ENCODE measurements at places on chromosomes 1 and 21.

DNA sequence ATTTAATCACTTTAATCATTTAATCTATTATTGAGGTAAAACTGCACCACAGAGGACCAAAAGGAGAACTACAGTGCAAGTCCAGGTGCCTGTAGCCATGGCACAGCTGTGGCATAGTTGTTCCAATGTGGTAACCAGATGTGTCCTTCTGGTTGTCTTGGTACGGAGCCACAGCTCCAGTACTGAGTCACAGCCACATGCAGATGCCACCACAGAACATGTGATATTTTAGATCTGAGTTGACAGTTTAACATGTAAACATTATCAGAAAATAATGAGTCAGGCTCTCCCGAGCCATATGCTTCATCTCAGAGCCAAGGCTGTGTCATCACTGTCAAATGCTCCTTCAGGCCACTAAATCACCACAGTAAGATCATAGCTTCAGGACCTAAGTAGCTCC, 56.4 kb upstream of the RGS7 start:
- no peak for DNase-seq

DNA sequence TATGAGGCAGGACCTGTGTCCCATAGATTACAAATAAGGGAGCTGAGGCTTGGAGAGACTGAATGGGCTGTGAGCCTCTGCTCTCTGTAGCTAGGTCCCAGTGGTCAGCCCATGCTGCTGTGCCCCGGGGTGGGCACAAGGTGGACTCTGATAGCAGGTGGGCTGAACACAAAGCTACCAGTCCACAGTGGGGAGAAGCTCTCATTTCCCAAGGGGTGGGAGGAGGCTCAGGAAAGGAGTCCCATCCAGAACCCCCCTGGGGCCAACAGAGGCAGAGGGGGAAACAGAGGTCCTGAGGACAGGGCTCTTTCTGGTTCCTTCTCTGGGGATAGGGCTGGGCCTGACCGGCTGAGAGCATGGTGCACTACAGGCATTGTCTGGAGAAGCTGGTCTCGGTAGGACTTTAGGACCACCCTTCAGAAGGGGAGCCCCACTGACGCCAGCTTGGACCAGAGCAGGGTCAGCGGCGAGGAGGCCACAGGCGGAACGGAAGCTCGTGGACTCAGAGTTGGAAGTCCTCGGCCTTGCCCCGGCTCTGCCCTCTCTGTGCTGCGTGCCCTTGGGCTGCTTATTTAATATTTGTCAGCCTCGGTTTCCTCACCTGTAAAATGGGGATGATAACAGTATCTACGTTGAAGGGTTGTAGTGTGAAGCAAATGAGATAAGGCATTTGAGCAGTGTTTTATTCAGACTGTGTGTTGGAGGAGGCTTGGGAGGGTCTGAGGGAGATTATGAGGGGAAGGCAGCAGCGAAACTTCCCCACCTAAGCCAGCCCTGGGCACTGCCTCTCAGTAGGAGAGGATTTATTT, 26.6 kb downstream of the SDE2 start:
- no peak for DNase-seq

DNA sequence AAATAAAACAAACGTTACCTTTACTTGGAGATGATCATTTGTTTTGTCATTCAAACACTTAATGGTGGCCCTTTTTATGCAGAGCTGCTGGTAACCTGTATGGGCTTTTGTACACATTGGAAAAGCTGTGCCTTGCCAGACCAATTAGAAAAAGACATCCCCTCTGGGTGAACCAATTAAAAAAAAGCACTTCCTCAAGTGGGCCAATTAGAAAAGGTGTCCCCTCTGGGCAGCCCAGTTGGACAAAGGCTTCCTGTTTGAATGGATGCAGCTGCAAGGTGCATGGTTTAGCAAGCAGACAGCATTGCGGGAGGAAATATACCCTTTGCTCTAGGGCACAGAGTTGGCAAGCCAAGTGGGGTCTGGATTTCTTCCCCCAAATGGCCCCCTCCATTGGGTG, 21.6 kb downstream of the HUNK start:
- DNase-seq, result no peak

DNA sequence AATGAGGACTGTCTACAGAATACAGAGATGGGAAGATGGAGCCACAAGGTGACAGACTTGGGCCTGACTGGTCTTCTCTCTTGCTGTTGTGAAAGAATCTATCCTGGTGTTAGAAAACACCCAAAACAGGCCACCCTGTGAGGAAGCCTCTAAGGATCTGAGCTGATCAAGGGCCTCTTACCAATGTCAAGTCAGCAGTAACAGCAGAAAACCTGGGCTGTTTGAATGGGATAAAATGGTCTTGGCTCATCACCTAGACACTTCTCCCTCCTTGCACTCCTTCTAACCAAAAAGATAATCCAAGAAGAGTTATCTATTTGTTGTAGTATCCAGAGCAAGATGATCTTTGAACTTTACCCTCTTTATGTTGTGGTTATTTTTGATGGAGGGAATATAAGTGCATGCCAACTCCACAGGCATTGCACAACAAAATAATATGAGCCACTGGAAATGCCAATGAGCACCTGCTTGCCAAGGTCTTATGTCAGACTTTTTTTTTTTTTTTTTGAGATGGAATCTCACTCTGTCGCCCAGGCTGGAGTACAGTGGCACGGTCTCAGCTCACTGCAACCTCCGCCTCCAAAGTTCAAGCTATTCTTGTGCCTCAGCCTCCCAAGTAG, 32.8 kb upstream of the ZNF281 start:
- DNase-seq, result no peak

DNA sequence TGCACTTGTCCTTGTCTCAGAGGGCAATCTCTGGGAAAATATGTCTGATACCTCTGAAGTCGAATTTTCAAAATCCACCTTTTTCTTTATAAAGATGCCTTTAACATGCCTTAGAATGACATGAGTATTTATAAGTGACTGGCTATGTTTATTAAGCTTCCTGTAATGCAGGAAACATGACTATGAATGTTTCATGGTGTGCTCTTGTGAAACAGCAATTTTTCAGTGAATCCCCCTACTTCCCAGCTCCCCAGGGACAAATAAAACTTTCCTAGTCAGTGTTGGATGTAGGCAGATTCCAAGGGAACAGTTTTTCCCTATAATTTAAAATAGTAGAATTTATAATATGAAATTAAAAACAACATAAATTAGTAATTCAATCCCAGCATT, 437.0 kb downstream of the LMO4 start:
- DNase-seq, result no peak

GRCh38 chr21:33780631-33781030, 135.0 kb downstream of the ATP5PO start:
- DNase-seq, result no peak

- no peak for DNase-seq
Measured at GRCh38 chr21:45465105-45465504, 60.1 kb downstream of the COL18A1 start.

- no peak for DNase-seq
Measured at GRCh38 chr1:169327875-169328274, 39.7 kb downstream of the NME7 start.

GRCh38 chr21:39348355-39349210, at the start of gene HMGN1:
Gene HMGN1 (minus strand): TSS chr21:39349088. CDS start chr21:39348917, 171 bp downstream.
- DNase-seq, result peak; percentile 81

GRCh38 chr1:115429884-115430283, 91.8 kb upstream of the NGF start:
- DNase-seq, result no peak

DNA sequence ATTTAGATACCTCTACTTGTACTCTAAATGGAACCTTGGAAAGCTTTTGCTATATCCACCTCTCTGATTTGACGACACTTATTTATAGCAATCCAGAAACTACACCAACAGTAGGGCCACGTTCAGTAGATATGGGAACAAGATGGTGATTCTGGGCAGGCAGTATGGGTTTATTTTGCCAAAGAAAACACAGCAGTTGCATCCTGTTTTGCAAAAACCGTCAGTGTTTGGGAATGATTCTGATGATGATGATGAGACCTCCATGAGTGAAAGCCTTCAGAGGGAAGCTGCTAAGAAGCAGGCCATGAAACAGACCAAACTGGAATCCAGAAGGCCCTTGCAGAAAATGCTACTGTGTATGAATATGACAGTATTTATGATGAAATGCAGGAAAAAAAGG, 41.5 kb upstream of the NEXN start:
- no peak for DNase-seq

GRCh38 chr1:117618450-117619122, 12.7 kb downstream of the TENT5C start:
- no peak for DNase-seq

GRCh38 chr1:67114162-67114561, 20.6 kb downstream of the C1orf141 start:
- DNase-seq, result no peak

DNA sequence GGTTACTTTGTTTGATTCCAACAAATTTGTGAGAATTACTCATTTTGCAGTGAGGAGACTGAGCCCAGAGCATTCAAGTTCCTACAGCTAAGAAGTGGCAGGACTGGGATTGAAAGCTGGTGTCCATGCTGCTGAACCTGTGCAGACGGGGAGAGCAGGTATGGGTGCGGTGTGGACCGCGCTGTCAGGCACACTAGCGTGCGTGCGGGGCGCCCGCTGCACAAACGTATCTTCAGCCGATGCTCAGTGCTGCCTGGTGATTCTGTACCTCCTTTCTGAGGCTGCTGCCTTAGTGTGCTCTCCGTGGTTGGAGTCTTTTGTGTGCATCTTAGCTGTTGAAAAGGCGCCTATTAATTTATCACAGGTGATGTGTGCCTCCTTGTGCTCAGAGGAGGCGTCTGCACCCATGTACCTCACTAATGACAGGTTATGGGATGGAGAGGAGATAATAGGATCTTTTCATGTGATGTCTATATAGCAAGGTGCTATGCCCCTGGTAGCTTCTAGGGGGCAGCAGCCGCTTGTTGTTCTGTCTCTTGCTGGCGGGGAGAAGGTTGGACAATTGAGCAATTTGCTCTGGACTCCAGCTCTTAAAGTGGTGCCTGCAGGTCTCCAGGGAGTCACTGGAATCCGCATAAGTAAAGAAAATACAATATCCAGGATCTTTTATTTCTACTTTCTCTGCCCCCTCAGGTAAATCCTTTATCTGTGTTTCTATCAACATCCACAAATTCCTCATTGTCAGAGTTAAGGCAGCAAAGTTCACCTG, 32.5 kb downstream of the PEX14 start:
- peak; percentile 40 for DNase-seq

DNA sequence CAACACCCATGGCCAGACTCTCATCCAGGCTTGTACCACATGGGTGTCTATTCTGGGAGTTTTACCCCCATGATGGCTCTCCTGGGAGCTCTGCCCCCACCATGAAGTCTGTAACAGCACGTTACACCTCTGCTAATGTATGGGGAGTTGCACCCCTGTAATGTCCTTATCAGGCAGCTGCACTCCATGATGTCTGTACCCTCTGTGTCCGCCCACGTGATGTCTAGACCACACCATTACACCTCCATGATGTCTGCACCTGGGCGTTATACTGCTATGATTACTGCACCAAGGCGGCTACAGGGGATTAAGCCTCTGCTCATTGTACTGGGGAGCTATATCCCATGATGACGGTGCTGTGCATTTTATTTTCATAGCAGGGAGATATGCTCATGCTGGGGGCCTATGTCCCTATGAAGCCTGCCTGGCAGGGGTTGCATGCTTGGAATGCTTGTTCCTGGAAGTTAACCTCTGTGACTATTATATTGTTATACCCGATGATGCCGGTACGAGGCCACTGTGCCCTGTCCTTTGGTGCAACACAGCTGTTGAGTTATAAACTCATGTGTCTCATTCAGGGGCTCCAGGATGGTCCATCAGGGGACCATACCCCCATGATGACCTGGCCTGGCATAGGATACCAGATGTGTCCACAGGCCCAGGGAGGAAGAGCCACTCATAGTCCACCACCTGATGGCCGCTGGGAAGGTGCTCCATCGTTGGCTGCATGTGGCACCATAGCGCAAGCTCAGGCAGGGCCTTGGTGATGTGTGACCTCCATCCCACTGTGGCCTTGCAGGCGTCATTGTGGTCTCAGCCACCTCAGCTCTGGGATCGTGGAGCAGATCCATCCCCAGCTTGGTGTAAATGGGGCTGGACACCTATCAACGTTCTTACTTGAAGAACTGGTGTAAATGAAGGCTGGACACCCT, 12.1 kb downstream of the PTPRF start:
- DNase-seq, result no peak
